ENCODE measurements at places on chromosomes 6 and 20.

- DNase-seq = no peak
Measured at GRCh38 chr6:150313781-150314180, 55.0 kb upstream of the IYD start.

- DNase-seq = no peak
Measured at GRCh38 chr6:150878347-150879213, 13.1 kb downstream of the MTHFD1L start.

DNA sequence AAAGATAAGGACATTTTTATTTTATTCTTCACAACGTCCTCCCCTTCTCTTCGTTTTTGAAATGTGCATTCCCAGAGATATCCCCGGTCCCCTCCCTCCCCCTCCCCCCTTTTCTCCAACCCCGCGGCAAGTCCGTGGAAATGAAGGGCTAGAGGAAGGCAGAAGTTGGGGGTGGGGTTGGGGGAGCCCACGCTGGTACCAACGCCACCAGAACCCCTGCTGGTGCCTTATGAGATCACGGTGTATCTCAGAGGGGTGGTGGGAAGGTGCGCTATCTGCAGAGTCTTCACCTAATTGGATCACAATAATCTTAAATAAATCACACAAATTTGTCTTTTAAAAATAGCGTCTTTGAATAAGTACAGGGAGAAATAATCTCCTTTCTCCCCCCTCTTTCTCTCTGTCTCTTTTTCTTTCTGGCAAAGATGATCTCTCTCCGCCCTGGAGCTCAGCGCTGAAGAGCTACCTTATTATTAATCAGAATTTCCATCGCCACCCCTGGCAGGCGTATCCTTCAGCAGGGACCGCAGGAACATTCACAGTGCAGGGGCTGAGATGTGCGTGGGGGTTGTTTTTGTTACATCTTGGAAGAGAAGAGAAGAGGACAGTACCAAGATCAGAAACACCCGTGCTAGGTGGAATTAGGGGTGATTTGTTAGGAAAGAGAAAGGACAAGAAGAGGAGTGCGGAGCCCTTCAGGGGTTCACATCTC lies 915 bp downstream of the CLVS2 start:
- no peak for DNase-seq

GRCh38 chr20:51456511-51457509 lies 85.7 kb downstream of the NFATC2 start:
- peak; percentile 71 for DNase-seq

DNA sequence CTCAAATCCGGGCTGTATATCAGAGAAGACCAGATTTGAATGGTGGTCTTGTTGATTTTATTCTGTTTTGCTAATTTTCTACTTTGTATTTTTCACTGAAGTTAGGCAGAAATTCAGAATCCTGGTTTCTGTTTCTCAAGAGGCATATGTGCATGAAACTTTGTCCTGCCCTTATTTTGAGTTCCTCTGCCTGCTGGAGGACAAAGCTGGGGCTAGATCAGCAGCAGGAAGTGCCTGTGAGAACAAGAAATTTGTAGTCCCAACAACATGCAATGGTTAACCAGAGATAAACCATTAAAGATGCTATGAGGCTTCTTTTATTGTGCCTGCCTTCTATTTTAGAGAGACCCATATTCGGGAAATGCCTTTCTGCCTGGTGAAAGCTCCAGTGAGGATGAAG lies 37.1 kb downstream of the BEND6 start:
- DNase-seq = no peak

DNA sequence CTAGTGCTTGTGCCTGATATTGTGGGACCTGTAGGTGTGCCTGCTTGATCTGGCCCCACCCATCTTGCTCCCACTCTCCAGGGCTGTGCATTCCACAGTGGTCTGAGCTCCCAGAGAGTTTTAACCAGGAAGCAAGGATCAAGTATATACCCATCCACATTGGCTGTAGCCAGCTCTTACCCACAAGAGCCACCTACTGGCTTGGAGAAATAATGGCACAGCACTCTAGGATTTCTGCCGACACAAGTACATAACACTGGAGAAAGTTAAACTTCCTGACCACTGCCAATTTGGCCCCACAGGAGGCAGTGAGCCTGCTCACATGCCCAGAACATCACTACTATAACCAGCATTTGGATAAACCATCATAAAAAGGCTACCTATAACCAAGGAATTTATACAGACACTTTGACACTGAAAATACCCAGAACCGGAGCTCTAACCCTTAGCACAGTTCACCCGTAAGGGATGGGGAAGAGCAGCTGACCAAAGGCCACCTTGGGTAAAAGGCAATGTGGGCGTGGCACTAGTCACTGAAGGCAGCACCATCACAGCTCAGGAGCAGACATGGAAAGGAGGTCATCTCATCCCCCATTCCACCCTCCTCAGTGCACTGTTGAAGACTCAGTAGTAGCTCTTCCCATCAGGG lies 440.4 kb downstream of the BTBD3 start:
- DNase-seq = no peak

GRCh38 chr6:91539456-91539855 lies 952.6 kb upstream of the MAP3K7 start:
- DNase-seq = no peak

- no peak for DNase-seq
Measured at GRCh38 chr20:47365023-47365764, 8.7 kb upstream of the ZMYND8 start.

DNA sequence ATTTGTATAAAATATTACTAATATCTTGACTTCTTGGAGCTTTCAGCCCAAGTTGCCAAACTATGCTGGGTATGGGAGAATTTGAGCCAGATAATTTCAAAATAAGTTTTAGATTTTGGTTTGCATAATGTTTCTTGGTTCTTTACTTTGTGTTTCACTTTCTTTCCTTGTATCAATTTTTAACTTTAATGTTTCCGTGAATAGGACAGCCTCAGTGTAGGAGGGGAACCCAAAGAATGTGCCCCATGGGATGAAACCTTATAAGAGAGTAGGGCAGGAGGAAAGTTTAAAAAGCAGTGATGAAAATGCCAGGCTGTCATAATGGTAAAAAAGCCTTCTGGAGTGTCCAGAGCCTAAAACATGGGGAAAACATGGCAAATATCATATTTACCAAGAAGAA lies 252.4 kb upstream of the IRAK1BP1 start:
- no peak for DNase-seq

DNA sequence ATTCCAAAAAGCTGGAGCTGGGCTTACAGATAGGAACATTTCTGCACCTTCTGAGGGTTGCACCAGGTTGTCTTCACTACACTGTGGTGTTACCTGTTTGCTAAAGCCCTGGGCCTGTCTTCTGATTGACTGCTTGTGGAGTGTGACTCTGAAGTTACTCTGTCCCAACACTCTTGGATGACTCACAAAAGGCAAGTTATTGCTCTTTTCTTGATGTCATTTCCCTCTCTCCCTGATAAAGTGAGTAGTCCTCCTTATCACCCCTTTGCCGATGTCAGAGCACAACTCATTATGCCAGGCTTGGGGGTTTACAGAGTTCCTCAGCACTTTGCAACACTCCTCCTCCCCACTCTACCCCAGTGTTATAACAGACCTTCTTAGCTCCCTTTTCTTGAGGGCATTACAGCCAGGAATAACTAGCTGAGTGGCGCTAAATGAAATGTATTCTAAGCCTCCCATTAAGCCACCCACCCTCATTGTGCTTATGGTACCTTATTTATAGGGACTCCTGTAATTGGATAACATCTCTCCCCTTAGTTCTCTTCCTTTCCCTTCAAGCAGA lies 36.1 kb upstream of the NKX2-4 start:
- no peak for DNase-seq

- peak; percentile 38 for DNase-seq
Measured at GRCh38 chr6:44001318-44002066, 125.8 kb downstream of the MRPL14 start.

DNA sequence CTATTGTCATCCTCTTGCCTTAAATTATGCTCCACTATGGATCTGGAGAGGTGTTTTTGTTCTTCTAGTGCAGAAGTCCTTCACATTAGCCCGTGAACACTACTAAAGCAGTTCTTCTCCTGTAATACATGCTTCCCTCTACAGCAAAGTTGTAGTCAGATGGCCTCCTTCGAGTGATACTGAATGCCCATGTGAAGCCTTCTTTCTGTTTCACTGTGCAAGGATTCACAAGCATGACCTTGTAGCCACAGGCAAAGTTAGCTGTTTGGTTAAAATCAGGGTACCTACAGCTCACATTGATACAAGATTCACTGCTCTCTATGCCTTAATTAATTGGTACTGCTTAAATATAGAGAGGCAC lies 47.6 kb downstream of the ARHGAP18 start:
- no peak for DNase-seq

DNA sequence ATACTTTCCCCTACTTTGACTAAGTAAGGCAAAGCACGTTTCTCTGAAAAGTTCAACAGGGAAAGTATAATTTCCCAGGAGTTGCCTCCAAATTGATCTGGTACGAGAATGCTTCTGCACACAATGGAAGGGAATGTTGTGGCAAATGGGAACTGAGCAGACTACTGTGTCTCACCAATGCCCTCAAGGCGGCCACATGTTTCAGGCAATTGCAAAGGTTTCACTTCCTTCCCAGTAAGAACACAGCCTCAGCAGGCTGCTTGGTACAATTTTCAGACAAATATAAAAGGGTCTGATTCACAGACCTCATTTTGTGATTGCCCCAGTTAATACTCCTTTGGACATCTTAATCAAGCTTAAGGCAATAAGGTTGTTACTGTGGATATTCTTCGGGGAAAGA lies 71.2 kb downstream of the KIAA0319 start:
- peak; percentile 67 for DNase-seq

DNA sequence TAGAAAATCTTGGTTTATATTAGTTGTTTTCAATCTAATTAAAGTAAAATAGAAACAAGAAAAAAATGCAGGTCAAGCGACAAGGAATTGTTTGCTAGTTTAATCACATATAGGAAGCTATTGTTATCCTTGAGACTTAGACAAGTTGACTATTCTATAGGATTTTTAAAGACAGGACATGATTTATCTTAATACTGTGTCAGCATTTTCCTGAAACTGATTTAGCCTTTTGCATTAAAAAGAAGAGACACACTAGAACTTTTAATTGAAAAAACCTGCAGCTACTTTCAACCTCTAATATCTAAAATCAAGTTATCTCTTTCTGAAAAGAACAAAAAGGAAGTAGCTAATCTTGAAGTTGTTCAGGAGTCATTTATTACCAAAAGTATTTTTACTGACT lies 246.2 kb downstream of the PHF3 start:
- DNase-seq = no peak

- DNase-seq = no peak
Measured at GRCh38 chr6:96164802-96165201, 149.0 kb downstream of the FUT9 start.

DNA sequence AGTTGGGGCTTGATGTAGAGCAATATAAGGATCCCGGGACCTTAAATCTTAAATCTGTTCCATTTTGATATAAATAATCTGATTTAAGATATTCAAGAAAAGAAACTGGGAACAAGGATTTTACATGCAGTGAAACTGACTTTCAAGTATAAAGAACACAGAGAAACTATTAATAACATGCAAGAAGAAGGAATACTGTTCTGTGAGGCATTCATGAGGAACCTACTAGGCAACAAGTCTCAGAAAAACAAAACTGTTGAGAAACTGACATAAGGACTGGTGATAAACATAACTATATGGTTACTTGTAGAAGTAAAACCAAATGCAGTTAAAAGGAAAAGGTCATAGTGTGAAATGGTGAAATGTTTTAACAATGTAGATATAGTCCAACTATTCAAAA lies 15.8 kb downstream of the HDDC2 start:
- no peak for DNase-seq

- no peak for DNase-seq
Measured at GRCh38 chr6:132359886-132360285, 41.4 kb downstream of the MOXD1 start.

DNA sequence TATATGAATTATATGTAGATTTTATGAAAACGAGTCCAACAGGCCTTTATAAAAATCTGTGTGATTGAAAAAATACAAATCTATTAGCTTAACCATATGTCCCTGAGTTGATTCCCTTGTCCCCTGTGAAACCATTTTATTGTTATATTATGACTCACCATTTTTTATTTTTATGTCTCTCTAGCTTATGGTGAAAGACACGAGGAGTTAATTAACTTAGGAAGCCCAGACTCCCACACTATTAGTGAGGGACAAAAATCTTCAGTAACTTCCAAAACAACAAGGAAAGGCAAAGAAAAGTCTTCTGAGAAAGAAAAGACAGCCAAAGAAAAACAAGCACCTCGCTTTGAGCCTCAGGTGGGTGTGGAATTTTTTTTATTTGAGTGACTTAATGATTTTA lies 183.1 kb downstream of the ADGB start:
- no peak for DNase-seq

- no peak for DNase-seq
Measured at GRCh38 chr20:60139663-60140446, 181.6 kb downstream of the CDH26 start.

DNA sequence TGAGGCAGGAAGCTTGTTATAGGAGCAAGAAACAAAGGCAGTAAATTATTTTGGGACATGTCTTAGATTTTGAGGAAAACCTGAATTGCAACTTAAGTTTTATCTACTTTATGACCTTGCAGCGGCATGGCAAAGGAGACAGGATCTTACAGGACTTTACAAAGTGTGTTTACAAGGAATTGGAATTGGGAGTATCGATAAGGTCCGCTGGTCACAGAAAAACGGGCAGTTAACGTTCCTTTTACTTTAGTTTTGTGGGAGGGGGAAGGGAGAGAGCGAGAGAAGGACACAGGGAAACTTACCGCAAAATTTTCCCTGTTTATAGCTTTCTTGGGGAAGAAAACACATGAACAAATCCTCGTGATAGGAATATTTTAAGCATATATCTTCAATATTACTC lies 1607.2 kb downstream of the GRIK2 start:
- DNase-seq = no peak

DNA sequence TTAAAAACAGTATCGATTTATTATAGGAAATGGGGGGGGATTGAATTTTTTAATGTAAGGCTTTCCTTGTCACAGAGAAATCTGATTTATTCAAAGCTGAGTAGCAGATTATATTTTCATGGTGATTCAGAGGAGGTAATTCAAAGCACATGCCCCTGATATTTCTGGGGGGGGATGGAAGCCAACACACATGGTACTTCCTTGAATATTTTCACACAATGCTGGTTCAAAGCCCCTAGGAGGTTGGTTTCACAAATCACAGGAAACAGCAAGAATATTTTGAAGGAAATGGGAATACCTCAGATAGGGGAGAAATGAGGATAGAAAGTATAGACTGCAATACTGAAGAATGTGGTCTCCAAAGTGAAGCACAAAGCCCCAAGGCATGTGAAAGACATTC lies 98.8 kb downstream of the RTN4IP1 start:
- no peak for DNase-seq

DNA sequence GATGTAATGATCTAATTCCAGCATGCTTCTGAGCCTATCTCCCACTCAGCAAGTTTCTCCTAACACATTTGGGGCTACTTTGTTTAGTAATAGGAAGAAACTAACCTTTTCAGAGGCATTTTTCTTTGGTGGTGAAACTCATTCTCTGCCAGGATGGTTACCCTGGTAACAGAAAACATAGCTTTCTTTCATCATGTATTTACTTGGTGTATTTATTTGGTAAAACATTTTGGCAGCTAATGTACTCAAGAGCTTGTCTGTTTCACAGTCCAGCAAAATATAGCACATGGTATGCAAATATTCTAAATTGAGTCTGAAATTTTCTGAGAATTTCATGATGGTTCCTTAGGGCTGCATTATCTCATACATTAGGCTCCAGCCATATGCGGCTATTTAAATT lies 100.0 kb downstream of the SLC35B3 start:
- no peak for DNase-seq
